ENCODE measurements at places on chromosomes 11 and 22.

DNA sequence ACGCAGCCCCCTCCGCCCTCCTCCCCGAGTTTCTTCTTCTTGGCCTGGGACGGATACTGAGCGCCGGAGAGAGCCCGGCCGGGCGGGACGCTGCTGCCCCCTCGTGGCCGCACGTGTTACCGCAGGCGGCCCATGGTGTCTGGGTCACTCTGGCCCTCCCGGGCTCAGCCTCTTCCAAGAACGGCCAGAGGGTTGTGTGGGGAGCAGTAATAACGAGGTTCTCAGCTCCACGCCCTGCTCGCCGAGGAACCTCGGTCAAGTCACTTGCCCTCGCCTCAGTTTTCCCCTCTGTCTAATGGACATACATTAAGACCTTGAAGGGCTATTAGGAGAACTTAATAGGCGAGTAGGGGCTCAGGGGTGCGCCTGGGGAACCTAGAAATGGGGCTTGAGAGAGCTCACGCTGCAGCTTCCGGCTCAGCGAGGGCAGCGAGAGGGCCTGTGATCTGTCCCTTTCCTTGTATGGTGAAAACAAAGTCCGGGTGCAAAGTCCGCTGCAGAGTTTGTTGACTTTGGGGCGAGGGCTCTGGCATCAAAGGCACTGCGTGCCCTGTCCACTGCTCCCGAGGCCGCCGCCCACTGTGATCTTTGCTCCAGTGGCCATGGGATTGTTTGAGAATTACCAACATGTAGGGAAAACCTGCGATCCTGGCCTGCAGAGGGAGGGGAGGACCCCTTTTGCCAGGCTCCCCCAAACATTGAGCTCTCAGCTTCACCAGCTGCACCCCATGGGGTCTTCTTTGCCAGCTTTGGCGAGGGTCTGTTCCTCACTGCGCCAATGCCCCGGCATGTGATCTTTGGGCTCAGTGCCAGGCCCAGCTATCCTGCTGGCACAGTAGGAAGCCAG lies 14.4 kb upstream of the LRP5 start:
- DNase-seq: peak; percentile 70

- DNase-seq: no peak
Observed at GRCh38 chr22:37910890-37911672, 5.0 kb downstream of the MICALL1 start.

DNA sequence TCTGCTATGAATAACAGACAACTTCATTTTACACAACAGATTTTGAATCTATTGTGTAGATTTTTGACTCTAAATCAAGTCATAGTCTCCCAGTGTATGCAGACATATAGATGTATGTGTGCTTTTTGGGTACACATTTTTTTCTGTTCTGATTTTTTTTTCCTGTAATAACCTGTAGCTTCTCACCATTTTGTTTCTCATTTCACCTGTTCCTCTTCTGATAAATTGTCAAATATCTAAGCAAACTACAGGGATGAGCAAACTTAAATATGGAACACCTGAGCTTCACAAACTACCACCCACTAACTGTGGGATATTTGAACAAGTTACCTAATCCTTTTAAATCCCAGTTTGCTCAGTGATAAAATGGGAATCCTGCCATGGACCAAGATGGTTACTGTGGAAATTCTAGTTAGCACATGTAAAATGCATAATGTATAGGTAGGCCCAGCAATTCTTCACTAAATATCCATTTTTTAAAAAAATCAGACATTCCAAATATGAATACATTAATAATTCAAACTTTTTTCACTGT lies 15.7 kb downstream of the LGR4 start:
- no peak for DNase-seq

DNA sequence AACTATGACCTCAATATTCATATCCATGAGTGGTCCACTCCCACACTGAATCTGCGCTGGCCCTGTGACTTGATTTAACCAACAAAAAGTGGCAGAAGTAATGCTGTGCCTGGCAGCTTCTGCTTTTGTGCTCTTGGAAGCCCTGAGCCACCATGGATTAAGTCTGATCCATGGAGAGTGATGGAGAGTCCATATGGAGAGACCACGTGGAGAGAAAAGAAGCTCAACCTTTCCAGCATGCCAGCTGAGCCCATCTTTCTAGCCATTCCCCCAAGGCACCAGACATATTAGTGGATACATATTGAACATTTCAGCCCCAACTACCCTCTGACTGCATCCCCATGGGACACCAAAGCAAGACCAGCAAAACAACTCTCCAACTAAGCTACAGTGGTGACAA lies 16.0 kb downstream of the LRRC55 start:
- no peak for DNase-seq

DNA sequence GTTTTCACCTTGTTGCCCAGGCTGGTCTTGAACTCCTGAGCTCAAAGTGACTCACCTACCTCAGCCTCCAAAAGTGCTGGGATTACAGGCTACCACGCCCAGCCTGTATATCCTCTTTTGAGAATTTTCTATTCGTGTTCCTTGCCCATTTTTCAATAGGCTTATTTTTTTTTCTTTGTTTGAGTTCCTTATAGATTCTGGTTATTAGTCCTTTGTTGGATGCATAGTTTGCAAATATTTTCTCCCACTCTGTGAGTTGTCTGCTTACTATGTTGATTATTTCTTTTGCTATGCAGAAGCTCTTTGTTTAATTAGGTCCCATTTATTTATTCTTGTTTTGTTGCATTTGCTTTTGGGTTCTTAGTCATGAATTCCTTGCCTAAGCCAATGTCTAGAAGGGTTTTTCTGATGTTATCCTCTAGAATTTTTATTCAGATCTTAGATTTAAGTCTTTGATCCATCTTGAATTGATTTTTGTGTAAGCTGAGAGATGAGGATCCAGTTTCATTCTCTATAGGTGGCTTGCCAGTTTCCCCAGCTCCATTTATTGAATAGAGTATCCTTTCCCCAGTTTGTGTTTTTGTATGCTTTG lies 17.7 kb upstream of the ZBED5 start:
- peak; percentile 34 for DNase-seq

DNA sequence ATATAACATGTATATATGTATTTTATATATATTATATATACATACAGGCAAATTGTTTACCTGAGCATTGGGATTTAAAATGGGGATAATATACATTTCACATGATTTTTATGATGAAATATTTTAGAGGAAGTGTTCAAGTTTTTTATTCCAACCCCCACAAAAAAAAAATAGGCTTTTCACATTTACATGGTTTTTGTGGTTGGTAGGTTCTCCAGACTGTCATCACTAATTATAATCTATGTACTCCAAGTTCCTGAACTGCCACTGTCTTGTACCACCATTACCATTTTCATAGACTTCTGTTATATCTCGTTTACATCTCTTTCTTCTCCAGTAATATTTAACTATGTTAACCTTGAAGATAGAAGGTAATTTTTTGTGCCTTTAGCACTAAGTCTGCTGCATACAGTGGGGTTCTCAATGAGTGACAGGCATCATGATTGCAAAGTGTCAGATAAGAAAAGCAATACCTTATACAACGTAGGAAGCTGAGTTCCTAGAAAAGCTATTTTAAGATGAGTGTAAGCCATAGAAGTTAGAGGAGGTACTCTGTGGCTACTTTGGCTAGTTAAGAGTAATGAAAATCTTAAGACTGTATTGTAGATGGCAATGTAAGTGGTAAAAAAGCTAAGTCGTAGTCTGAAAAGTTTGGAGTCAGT lies 5.2 kb downstream of the TMEM126A start:
- no peak for DNase-seq

DNA sequence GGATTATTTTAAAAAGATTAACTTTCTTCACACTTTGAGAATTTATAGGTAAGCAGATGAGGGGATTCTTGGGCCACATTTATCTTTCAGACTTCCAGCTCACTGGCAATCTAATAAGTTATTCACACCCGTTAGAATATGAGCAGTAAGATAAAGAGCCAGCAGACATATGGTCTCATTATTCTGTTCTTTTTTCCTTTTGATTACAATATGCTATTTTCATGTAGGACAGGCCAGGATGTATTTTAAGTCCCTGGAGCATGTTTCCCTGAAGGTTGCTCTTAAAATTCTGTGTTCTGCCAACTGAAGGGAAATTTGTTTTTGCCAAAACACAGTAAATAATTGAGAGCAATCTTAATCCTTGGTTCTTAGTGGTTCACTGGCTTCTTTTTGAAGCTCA lies 22.2 kb downstream of the PDHX start:
- DNase-seq: no peak

- no peak for DNase-seq
Observed at GRCh38 chr11:87125257-87125656, 87.5 kb downstream of the TMEM135 start.

- DNase-seq: no peak
Observed at GRCh38 chr11:84922212-84922805, 704.8 kb downstream of the DLG2 start.

Measured in EL (cell line).